Nephron progenitor cell (in vitro differentiated cells): ENCODE measurements at places on chromosomes 4 and X.

DNA sequence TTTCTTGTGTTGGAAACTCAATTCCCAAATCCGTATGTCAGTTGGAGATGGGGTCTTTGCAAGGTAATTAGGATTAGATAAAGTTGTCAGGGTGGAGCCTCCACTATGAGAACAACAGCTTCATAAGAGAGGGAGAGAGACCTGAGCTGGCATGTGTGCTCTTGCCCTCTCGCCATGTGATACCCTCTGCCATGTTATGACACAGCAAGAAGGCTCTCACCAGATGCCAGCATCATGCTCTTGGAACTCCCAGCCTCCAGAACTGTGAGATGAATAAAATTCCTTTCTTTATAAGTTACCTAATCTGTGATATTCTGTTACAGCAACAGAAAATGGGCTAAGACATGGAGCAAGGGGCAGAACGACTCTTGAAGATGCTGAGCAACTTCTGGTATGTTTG lies 201.9 kb upstream of the BOD1L1 start:
- H3K4me3 ChIP-seq, result no peak overlapping the region
- peaks cover 21% of the 10 kb centered on the region for H3K27me3 ChIP-seq
- no peak for DNase-seq
- H3K27ac ChIP-seq, result no peak overlapping the region
- no peaks in the 10 kb centered on the region for H3K4me1 ChIP-seq

DNA sequence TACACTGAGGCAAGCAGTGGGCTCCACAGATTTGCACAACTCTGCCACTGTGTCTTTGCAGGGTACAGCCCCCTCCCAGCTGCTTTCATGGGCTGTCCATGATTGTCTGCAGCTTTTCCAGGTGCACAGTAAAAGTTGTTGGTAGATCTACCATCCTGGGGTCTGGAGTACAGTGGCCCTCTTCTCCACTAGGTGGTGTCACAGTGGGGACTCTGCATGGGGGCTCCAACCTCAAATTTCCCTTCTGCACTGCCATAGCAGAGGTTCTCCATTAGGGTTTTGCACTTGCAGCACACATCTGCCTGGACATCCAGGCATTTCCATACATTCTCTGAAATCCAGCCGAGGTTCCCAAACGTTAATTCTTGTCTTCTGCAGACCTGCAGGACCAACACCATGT lies 1002.3 kb downstream of the FAM133A start:
- H3K4me1 ChIP-seq, result no peaks in the 10 kb centered on the region
- no peak for DNase-seq
- no peaks in the 10 kb centered on the region for H3K36me3 ChIP-seq
- no peaks in the 10 kb centered on the region for H3K27me3 ChIP-seq
- no peak overlapping the region for H3K4me3 ChIP-seq

DNA sequence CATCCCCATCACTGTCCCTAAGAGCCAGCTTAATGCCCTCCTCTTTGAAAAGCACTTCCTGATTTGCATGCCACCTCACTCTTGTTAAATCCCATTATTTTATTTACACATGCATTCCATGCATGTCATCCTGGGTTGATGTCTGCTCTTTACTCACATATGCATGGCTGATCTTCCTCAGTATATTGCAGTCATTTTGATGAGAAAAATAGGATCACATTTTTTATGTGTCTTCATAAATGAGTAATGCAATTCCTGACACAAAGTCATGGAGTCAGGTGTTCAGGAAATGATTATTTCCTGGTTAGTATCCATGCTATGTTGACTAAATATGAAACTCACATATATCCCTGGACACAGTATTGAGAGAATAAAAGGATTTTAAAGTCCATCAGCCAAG lies 204.7 kb downstream of the SLIT2 start:
- DNase-seq, result no peak
- no peaks in the 10 kb centered on the region for H3K36me3 ChIP-seq
- no peaks in the 10 kb centered on the region for H3K27me3 ChIP-seq

DNA sequence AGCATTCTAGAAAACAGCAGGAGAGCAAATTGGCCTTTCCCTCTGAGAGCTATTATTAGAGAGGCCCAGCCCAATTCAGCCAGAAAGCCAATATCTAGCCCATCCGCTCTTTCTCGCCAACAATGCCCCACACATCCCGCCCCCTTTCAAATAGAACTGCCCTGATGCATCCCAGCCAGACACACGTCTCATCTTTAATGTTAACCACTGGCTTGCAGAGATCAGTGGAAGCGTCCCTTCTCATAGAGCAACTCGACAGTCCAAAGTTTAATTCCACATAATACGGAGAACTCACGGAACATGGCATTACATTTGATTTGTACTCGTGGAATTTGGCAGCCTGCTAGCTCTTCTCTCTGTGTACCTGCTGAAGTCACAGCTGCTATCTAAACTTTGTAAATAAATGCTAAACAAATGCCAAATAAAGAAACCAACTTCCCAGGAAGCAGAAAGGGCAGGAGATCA lies 304.4 kb downstream of the DHX15 start:
- no peaks in the 10 kb centered on the region for H3K27me3 ChIP-seq
- H3K4me3 ChIP-seq, result no peak overlapping the region
- H3K27ac ChIP-seq, result no peak overlapping the region
- no peaks in the 10 kb centered on the region for H3K36me3 ChIP-seq
- no peak for DNase-seq
- H3K4me1 ChIP-seq, result peaks cover 4% of the 10 kb centered on the region

DNA sequence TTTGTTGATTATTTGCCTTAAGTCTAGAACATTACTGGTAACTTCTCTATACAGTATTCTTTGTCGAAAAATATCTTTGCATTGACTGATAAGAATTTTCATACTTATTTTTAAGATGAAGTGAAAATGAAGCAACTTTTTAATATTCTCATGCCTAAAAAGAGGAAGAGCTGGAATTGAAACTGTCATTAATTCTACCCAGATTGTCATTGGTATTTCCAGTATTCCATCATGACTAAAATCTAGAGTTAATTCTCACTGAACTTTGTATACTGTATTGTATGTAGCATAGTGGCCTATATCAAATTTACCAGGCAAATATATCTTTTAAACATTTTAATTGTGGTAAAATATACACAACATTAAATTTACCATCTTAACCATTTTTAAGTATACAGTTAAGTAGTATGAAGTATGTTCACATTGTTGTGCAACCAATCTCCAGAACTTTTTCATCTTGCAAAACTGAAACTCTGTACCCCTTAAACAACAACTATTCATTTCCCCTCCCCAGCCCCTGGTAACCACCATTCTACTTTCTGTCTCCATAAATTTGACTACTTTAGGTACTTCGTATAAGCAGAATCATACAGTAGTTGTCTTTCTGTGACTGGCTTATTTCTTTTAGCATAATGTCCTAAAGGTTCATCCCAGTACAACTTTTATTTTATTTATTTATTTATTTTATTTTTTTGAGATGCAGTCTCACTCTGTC lies 24.3 kb upstream of the ZNF41 start:
- no peak overlapping the region for H3K4me3 ChIP-seq
- no peak overlapping the region for H3K27ac ChIP-seq
- no peaks in the 10 kb centered on the region for H3K36me3 ChIP-seq
- DNase-seq, result no peak

DNA sequence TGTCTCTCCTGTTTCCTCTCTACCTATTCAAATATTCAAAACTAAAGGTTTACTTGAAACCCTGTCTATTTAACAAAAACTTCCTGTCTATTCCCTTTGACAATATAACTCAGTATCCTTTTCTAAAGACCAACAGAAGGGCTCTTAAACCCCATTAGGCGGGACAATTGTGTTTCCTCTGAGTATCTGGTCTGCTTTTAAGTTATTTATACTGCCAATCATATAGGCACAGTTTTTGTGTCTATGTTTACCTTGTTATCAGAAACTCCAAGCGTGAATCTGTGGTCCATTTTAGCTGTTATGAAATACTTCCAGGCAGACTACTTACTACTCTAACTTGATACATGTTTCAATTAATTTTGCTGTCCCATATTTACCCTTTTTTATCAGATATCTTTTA lies 350.0 kb upstream of the CTSO start:
- no peak overlapping the region for H3K4me3 ChIP-seq
- H3K27ac ChIP-seq, result no peak overlapping the region
- no peaks in the 10 kb centered on the region for H3K27me3 ChIP-seq
- no peaks in the 10 kb centered on the region for H3K36me3 ChIP-seq
- no peak for DNase-seq

GRCh38 chr4:9898596-9899305 lies 117.3 kb downstream of the DRD5 start:
- H3K4me3 ChIP-seq, result no peak overlapping the region
- peaks cover 18% of the 10 kb centered on the region for H3K4me1 ChIP-seq
- H3K27ac ChIP-seq, result no peak overlapping the region
- peak; percentile 57 for DNase-seq
- H3K27me3 ChIP-seq, result peaks cover 17% of the 10 kb centered on the region

- H3K36me3 ChIP-seq, result no peaks in the 10 kb centered on the region
- H3K27me3 ChIP-seq, result peaks cover 41% of the 10 kb centered on the region
- DNase-seq, result no peak
Measured at GRCh38 chr4:10129196-10130177, 12.9 kb upstream of the WDR1 start.

- H3K36me3 ChIP-seq, result no peaks in the 10 kb centered on the region
- no peak for DNase-seq
- H3K4me1 ChIP-seq, result peaks cover 12% of the 10 kb centered on the region
- no peak within 1 kb of the TSS for H3K27ac ChIP-seq
Measured at GRCh38 chr4:89894649-89895550, at the start of gene MMRN1. Gene MMRN1, plus strand, starts transcription at chr4:89894854. Its CDS starts 118 bp downstream, at chr4:89894972.

- peaks cover 22% of the 10 kb centered on the region for H3K27me3 ChIP-seq
- no peak overlapping the region for H3K4me3 ChIP-seq
- H3K4me1 ChIP-seq, result no peaks in the 10 kb centered on the region
- H3K36me3 ChIP-seq, result no peaks in the 10 kb centered on the region
Measured at GRCh38 chr4:17665852-17666251, 51.4 kb downstream of the MED28 start.

- H3K27ac ChIP-seq, result no peak overlapping the region
- no peak overlapping the region for H3K4me3 ChIP-seq
- H3K27me3 ChIP-seq, result peaks cover 6% of the 10 kb centered on the region
- no peaks in the 10 kb centered on the region for H3K36me3 ChIP-seq
Measured at GRCh38 chr4:13032936-13033335, 451.2 kb downstream of the RAB28 start.

DNA sequence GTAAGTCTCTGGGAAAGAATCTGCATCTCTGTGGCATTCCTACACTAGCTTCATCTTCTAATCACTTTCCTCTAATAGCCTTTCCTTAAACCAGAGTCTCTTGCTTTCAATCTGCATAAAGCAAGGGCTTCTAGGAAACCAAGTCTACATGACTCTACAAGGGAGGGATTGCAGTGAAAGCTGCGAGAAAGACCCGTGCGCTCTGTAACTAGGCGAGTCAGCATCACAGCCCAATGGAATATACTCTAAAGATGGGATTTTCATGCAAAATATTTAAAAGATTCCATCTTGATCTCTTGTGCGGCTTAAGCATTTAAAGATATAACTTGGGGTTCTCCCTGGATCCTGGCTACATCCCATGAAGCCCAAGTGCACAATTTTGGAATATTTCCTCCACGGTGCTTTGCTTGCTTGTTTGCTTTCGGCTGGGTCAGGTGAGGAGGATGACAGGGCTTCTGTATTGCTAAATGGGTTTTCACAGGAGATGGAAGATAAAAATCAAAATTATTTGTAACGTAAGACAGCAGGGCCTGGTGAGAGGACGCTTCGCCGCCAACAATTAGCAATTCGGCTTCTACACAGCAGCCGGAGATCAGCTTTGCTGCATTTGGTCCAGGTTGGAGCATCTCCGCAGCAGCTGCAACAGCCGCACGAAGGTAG lies 687 bp upstream of the GRIA2 start:
- DNase-seq, result no peak
- H3K4me3 ChIP-seq, result peak overlapping the region; percentile 46
- no peak overlapping the region for H3K27ac ChIP-seq
- H3K27me3 ChIP-seq, result peaks cover 72% of the 10 kb centered on the region
- no peaks in the 10 kb centered on the region for H3K36me3 ChIP-seq

- DNase-seq, result no peak
- peaks cover 15% of the 10 kb centered on the region for H3K4me1 ChIP-seq
- peaks cover 3% of the 10 kb centered on the region for H3K27me3 ChIP-seq
- no peak overlapping the region for H3K4me3 ChIP-seq
Measured at GRCh38 chr4:141599853-141600252, 36.5 kb upstream of the IL15 start.

- no peak overlapping the region for H3K4me3 ChIP-seq
- H3K27me3 ChIP-seq, result no peaks in the 10 kb centered on the region
- H3K27ac ChIP-seq, result no peak overlapping the region
- peaks cover 21% of the 10 kb centered on the region for H3K4me1 ChIP-seq
- H3K36me3 ChIP-seq, result peaks cover 4% of the 10 kb centered on the region
Measured at GRCh38 chr4:186203406-186203805, 12.0 kb downstream of the CYP4V2 start.

- H3K27ac ChIP-seq, result peak overlapping the region; percentile 1
- H3K27me3 ChIP-seq, result no peaks in the 10 kb centered on the region
- no peak overlapping the region for H3K4me3 ChIP-seq
- H3K4me1 ChIP-seq, result peaks cover 50% of the 10 kb centered on the region
- peaks cover 17% of the 10 kb centered on the region for H3K36me3 ChIP-seq
- DNase-seq, result no peak
Measured at GRCh38 chr4:13159041-13159620, 325.0 kb downstream of the RAB28 start.
